Suprapubic skin (tissue), 4 donors: ENCODE measurements at places on chromosomes 6 and 20.
A peak's percentile ranks its signal among the peaks of the same experiment; 100 is the strongest.

DNA sequence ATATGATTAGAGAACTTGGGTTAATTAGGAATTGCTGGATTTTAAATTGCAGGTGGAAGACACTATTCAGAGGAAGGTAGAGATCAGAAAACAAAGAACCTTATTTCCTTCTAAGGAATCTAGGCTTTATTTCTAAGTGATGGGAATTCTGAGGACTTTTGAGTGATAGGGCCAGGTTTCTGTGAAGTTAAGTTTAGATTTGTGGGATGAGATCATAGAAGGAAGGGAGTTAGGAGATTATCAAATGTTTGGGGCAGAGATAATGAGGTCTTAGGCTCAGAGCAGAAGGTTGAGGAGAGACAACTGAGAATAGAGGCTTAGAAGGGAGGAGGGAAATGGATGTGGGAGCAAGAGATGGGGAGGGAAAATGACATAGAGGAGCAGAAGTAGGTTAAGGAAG lies 109.7 kb upstream of the MMS22L start:
- DNase-seq: no peak

- no peak for DNase-seq
Measured at GRCh38 chr20:63492518-63492917, 6.4 kb downstream of the EEF1A2 start.

GRCh38 chr6:106192824-106193223 lies 106.7 kb downstream of the PRDM1 start:
- no peak for DNase-seq

GRCh38 chr20:34560141-34560523 lies 1.6 kb downstream of the MAP1LC3A start:
- no peak for DNase-seq

DNA sequence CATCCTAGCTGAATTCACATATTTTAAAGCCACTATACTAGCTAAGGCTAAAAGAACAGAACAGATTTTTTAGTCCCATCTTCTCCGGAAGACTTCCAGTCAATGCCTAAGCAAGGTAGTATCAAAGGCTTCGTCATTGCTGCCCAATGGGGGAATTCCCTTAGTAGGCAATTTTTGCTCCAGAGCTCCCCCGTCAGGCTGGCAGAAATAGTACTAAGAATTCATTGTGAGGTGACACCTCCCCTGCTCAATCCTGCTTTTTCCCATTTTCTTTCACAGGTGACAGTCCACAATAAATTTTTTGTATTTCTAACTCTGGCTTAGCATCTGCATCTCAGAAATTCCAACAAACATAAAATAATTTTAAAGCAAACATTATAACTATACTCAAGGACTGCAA lies 52.8 kb upstream of the SRSF6 start:
- no peak for DNase-seq

GRCh38 chr6:162078126-162078525 lies 649.4 kb downstream of the PRKN start:
- no peak for DNase-seq

GRCh38 chr20:12594410-12595088 lies 414.2 kb upstream of the SPTLC3 start:
- no peak for DNase-seq

GRCh38 chr6:14831937-14832336 lies 413.9 kb upstream of the JARID2 start:
- DNase-seq: no peak

DNA sequence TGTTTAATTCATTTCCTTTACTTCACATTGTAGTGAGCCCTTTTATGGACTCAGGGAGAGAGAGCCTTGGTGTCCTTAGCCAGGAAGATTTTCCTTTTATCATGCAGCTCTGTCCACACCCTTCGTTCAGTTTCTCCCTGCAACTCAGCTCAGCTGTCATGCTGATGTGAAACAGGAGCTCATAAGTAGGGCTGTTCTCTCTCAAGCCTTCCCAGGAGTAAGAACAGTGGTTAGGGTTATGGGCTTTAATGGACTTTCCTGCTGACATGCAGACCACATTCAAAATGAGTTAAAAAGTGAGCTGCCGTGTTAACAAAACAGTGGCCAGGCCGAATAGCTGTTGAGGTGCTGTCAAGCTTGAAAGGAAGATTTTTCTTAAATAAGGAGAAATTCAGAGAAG lies 104.1 kb downstream of the BCKDHB start:
- no peak for DNase-seq

DNA sequence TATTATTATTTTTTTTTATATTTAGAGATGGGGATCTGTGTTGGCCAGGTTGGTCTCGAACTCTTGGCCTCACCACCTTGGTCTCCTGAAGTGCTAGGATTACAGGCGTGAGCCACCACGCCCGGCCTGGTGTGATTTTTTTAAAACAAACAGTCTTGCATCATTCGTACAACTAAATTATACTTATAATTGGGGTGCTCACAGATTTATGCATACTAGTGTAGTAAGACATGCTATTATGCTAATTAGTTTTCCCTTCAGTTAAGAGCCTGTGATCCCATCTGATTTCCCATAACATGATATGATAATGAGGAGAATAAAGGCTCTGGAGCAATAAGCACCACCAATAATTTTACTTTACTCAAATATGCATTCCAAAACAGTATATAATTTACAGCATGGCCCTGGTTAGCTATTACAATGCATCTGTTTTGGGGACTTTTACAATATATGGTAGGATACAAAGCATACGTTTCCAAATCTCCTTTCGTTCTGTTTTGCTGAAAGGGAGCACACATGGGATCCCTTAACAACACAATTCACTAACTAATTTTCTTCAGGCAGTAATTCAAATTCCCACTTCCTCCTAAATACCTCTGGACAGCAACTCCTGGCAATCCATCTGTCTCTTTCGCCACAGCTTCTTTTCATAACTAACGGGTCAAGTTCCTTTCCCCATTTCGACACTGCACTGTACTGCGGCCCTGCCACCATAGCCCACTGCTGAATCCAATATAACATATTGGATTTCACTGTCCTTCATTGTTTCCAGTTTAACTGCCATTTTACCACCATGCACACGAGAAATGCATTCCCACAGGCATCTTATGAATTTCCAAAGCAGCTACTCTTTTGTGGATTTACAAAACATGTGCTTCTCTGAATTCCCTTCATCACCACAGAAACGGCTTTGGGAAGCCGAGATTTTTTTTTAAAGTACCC lies 1.7 kb downstream of the NUDT3 start:
- DNase-seq: peak; percentile 66

- DNase-seq: no peak
Measured at GRCh38 chr6:156832669-156833068, 55.5 kb downstream of the ARID1B start.

GRCh38 chr20:48098866-48099265 lies 313.6 kb upstream of the SULF2 start:
- DNase-seq: no peak

GRCh38 chr20:38810926-38811630 lies 5.6 kb downstream of the PPP1R16B start:
- DNase-seq: no peak

DNA sequence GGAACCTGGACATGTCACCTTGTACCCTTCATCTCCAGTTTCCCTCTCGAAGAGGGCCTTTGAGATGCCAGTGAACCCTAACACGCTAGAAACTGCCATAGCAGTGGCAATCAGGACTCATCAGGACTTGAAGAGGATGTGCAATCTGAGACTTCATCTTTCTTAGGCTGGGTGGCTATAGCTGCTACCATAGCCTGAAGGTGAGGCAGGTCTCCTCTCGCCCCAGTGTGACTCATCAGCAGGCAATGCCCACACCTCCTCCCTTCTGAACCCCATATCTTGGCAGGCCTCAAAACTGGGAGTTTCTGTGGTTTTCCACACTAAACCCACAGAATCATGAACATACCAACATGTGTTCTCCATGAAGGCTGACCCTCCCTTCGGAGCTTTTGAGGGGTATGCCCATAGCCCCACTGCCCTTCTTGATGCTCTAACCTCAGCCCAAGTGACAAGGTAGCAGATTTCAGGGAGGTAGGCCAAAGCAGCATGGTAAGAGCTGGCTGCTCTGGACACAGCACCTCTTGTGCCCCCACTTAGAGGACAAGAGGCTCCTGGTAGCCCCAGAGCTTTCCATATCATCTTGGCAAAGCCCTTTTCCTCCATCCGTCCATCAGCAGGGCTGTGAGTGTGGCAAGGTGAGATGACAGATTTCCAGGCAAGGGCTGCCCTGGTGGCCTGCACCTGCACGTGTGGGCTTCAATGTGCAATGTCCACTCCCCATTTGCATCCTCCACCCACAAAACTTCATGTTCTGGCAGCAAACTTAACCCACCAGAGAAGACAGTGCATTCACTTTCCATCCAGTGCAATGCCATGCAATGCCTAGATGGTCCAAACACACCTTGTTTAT lies 2.6 kb downstream of the BLCAP start:
- no peak for DNase-seq

DNA sequence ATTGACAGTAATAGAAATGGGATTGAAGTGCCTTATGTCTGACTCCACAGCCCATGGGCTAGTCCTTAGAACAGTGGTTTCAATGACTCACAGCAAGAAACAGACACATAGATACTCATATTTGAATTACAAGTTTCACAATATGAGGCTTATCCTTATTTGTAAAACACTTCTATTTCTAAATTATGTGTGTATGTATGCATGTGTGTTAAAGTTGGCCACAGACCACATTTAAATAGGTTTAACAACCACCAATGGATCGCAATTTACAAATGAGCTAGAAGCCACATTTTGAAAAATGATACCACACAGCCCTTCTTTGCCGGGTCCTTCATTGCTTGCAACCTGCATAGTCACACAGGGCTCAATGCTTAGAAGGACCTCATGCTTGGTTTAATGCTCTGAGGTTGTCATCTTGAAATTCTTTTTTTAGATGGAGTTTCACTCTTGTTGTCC lies 157.8 kb upstream of the PREP start:
- no peak for DNase-seq

DNA sequence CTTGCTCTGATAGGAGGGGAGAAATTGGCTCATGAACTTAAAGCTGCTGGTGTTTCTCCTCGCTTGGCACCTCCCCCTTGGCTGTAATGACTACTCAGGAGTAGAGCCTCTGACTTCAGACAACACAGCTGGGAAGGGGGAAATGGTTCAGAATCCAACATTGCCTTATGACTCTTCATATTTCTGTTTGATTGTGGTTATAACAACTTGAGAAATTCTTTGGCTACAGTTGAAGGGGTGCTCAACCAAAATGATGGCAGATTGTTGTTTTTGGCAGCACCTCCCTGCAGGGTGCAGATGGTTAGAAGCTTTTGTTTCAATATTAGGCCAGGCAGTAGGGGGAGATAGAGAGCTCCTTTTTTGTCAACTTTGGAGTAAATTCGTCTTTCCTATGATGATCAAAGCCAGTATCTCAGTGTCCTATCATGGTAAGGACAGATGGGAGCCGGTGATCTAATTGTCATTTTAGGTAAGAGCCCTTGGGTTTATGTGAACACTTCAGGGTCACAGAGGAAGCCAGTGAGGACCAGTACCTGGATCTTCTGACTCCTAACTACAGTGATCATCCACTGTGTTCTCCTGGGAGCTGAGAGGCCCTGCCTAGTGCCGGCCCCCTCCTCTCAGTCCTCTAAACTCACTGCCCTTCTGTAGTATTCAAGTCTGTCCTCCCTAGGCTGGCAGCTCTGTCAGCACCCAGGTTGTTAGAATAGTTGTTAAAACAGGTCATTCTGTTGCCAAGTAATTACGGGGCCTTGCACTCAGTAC lies 39.9 kb downstream of the RPRD1B start:
- DNase-seq: no peak

DNA sequence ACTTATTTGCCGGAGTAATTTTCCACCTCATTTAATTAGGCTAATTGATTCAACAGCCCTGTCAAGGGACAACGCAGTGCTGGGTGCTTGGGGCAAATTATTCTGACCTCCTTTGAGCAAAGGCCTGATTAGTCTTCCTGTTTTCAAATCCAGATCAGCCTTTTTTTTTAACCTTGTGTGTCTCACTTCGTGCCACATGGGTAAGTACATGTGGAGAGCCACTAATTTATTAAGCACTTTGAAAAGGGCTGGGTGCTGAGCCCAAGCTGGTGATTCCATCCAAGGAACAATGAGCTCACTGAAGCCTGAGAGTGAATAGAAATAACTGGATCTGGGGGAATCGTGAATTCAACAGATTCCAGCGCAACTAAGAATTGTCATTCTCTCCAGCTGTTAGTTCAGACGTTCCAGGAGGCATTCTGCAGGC lies 229.3 kb downstream of the CLIC5 start:
- DNase-seq: no peak

DNA sequence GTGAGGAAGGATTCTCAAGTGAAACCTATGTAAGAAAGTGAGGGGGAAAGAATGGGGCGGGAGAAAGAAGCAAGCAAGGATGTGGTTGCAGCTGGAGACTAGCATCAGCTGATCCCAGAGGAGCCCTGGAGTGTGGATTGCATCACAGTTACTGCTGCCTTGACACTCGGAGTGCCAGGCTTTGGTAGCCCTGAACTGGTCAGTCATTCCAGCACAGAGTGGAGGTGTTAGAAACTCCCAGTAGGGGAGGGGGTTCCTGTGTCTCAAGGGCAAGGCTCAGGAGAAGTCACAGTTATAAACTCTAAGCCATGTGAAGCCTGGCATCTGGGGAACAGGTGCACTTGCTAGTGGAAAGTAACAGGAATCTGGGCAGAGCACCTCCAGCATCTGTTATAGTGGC lies 23.5 kb downstream of the SNAP25 start:
- DNase-seq: no peak

- no peak for DNase-seq
Measured at GRCh38 chr6:31058128-31058894, 48.0 kb downstream of the MUC22 start.

GRCh38 chr6:89438248-89438647 lies 5.3 kb downstream of the ANKRD6 start:
- DNase-seq: no peak

DNA sequence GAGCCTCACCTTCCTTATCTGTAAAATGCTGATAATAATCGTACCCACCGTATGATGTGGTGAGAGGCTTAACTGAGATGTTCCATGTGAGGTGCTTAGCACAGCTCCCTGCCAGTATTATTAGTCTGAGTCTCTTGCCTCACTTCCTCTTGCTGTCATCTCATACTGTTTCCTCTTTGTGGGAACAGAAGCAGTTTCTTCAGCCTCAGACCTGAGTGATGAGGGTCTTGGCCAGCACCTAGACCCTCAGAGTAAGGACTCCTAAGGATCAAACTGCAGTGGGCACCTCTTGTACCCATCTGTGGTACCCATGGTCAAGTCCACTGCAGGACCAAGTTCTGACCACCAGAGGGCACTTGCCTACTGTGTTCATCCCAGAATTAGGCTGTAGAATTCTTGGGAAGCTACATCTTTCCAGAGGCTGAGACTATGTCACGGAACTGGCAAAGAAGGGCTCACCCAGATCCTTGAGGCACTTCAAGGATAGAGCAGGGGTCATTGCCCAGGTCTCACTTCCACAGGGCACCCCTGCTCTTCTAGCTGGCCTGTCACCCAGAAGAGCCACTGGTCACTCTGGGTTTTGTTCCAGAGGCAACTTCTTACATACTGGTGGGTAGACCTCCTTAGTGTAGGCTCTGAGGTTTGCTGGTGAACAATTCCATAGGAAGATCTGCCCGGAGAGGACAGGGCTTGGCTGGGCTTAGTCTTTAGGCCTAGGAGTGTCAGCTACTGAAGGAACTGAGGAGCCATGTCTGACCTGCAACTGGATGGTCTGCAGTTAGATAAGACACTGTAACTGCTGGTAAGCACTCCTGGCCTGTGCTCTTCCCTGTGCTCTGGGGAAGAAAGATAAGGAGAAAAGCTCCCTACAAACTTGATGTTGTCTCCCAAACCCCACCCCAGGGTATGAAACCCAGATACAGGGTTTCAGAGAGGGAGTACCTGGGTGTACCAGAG lies 20.6 kb upstream of the SGK2 start:
- peak; percentile 66 for DNase-seq
